MCF 10A (cell line): ENCODE measurements at places on chromosomes 3 and 15.

DNA sequence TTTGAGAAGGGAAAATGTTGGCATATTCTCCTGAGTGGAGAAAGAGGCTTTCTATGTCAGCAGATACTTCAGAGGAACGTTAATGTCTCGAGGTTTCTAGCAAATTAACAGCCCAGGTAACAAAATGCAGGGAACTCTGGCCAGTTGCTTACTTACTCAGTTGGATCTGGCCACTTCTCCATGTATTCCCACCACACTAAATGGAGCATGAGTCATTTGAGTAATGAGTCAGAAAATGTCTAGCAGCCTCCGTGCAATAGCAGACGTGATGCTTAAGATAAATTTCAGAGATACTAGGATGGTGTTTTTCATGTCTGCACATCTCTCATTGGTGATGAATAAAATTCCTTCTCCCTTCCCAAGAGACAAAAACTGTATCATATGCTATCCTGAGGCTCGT, 671.5 kb downstream of the FHIT start:
- peak; percentile 86 for DNase-seq

DNA sequence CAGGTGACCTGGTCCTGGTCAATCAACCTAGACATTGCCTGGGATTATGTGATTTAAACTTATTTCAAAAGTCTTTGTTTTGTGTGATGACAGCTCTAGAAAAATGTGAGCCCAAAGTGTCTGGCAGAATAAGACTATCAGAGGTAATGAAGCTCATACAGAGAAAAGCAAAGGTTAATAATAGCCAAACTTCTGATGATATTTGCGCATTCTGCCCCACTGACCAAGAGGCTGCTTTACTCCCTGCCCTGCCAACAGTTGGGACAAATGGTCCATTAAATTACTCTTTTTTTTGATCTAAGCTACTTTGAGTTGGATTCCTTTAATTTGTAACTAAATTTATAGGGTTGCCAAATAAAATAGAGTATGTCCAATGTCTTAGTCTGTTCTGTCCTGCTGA, 911.2 kb downstream of the MCTP2 start:
- no peak for DNase-seq

GRCh38 chr15:70687482-70687881, 75.9 kb downstream of the UACA start:
- no peak for DNase-seq

GRCh38 chr15:87575896-87576473, 680.6 kb downstream of the NTRK3 start:
- DNase-seq: no peak

DNA sequence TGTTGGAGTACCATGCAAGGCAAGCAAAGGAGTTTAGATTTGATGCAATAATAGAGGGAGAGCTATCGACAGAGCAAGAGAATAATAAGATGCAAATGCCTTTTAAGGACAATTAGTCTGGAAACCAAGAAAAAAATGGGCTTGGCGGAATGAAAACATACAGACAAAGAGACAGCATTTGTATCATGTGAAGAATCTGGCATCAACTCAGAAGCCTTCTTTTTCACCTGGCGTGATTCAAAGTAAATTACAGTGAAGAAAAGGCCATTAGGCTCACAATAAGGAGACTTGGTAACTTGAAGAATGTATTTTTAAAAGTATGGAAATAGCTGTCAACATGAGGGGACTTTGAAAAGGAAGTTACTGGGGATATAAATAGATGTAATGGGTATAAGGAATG, 521.2 kb upstream of the GOLIM4 start:
- DNase-seq: no peak

GRCh38 chr3:45100981-45101407, 45.2 kb downstream of the CDCP1 start:
- DNase-seq: no peak

- DNase-seq: no peak
These were observed 1146.7 kb downstream of the IGSF11 start for GRCh38 chr3:117887901-117888300.

GRCh38 chr15:78159395-78159794, 10.2 kb downstream of the IDH3A start:
- no peak for DNase-seq

GRCh38 chr3:136404056-136404455, 153.9 kb downstream of the PCCB start:
- no peak for DNase-seq

GRCh38 chr15:90665288-90666134, 51.6 kb upstream of the BLM start:
- peak; percentile 68 for DNase-seq

DNA sequence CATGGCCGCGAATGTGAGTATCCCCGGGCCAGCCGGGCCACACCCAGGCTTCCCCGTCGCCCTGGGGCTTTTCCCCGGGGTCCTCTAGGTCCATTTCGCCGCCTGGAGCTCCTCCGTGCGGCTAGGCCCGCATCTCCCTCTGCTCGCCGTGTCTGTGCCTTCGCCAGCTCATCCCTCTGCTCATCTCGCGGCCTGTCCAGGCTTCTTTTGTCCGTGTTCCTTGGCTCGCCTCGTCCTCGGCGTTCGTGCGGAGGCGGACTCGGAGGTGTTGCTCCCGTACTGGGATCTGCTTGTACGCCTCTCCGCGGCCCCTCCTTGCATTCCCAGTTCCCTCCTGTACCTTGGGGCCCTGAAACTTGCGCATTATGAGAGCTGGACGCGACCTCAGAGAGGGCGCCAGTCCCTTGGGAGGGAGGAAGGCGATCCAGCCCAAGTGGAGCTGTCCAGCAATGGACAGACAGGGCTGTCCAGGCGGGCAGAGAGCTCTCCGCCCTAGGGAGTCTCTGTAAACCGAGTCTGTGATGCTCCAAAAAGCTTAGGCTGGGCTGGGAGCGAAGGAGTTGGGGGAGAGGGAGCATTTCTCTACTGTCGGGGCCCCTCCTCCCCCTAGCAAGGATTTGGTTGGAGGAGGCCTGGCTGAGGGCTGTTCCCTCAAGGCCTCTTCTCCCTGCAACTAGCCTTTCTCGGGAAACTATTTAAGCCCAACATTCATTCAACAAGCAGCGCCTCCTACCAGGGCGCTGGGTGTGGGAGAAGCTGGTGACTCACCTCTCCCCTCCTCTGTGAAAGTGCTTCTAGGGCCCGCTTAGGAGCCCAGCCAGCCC, 553 bp downstream of the TMEM43 start:
- peak; percentile 97 for DNase-seq

DNA sequence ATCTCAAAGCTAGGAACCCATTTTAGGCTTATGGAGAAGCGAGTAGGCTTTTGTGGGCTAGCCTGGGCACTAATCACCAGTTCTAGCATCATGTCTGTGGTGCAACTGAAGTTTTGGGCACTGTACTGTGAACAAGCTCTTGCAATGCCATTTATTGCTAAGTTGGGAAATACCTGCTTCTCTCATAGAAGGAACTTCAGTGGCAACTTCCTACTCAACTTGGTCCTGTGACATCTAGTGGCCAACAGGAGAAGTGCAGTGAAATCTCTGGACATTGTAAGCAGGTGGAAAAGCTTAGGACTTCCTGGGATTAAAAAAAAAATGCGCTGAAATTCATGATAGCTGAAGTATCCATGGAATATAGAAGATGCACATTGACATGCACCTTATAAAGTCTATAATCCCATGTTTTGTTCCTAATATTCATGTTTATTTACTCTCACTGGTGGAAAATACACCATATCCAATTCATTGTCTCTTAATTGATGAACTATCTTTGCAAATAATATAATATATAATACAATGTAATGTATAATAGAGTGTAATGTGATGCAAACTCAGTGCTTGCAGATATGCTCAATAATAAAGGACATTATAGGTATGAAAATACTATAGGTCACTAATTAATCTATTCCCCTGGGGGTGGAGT, 6.5 kb upstream of the ALDH1A3 start:
- DNase-seq: peak; percentile 89

DNA sequence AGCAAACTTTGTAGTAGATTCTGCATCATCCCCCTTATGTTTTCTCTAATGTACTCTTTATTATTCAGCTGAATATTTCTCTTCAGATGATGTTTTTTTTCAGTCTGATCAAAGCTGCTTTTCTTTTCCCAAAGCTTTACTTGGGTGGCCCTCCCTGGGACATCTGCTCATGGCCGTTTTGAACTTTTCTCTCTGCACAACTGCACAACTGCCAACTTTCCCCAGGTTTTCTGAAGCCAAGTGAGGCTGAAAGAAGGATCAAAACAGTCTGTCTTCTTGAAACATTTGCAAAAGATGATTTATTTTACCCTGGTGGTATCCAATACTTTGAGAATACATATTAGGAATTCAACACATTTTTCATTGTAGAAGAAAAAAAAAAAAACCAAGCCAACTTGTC, 43.0 kb downstream of the GASK1A start:
- DNase-seq: no peak

DNA sequence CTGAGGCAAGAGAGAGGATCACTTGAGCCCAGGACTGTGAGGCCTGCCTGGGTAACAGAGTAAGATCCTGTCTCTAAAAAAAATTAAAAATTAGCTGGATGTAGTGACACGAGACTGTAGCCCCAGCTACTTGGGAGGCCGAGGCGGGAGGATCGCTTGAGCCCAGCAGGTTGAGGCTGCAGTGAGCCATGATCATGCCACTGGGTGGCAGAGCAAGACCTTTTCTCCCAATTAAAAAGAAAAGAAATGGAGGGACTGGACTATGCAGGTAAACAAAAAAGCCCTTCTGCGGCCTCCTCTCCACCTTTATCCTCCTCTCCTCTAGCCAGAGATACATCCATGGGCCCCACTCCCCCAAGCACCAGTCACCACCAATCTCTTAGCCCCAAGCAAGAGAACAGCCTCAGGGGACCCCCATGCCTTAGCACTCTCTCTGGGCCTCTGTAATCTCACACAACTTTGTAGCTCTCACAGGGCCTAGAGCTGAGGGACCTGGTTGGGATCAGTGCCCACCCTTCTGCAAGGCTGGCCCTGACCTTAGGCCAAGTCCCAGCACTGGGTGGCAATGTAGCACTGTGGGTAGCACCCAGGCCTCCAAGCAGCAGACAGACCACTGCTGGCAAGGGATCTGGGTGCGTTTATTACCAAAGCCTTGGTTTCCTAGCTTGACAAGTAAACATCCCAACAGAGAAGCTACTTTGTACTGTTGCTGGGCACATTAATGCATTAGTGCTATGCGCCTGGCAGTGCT, 43.4 kb downstream of the FAM174B start:
- no peak for DNase-seq

- no peak for DNase-seq
These were observed 365.3 kb downstream of the MCTP2 start for GRCh38 chr15:94596707-94597106.

DNA sequence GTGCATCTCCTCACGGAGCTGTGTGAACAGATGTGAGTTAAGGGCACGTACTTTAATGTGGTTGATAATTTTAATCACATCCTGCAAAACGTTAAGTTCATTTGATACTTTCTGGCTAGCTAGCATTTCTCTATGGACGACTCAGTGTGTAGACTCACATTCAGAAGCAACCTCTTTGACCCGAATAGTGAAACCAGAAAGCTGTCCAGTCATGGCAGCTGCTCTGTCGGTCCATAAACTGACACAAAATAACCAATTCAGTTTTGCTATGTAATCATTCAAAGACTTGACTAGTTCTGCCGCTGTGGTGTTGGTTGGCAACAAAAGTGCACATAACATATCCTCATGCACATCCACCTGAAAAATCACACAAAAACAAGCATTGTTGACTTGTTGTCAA, 3.7 kb upstream of the GFM1 start:
- no peak for DNase-seq

GRCh38 chr15:31523655-31524049, 197.0 kb downstream of the KLF13 start:
- no peak for DNase-seq

DNA sequence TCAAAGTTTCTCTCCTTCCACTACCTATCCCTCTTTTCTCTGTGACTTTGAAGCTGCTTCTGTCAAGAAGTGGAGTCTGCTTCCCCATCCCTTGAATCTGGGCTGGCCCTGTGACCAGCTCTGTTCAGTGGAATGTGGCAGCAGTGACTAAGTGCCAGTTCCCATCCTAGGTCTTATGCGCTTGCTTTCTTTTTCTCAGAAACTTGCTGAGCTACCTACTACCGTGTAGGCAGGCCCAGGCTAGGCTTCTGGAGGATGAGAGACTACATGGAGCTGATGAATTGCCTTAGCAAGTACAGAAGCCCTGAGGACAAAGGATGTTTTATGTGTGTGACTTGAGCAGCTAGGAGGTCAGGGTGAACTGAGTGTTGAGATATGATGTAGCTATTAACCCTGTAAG, 123.2 kb downstream of the PDCD6IP start:
- no peak for DNase-seq

DNA sequence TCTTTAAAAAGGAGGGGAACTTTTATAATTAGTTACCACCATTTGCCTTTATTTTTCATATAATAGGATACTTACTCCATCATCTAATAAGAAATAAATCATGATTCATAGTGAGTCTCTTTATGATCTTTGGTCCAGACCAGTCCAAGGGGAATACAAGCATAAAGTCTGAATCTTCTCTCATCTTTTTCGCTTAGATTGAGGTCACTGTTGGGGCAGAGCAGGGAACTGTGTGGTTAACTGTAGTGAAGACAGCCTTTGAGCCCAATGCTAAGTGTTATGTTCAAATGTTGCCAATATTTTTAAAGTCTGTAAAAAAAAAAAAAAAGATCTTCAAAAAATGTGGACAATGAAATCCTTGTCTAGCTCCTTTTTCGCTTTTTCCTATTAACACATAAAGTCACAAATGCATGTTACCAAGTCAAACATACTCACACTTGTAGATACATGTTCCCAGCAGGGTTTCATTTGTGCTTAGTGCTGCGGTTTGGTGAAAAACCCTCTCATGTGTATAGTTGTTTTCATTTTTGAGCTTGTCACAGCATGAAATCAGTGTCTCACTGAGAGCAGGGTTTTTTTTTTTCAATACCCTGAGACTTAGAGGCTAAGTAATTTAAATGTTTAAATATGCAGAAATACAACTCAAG, 72.1 kb downstream of the EPHA3 start:
- peak; percentile 32 for DNase-seq

GRCh38 chr3:166275024-166275390, 437.8 kb upstream of the BCHE start:
- no peak for DNase-seq

DNA sequence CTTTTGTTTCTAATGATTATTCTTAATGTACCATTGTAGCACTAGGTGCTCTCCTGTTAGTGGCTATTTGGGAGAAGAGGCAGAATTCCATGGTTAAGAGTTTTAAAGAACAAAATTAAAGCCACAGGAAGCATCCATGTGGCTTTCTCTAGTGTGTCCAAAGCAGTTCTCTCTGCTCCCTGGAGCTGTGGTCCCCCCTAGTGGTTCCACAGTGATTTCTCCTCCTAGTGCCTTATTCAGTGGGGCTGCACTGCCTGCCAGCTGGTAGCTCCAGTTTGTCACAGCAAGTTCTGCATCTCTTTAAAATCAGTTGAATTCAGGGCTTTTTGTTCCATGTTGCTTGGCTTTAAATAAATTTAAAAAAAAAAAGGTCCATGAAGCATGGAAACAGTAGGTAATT, 39.6 kb upstream of the FAM98B start:
- peak; percentile 70 for DNase-seq

DNA sequence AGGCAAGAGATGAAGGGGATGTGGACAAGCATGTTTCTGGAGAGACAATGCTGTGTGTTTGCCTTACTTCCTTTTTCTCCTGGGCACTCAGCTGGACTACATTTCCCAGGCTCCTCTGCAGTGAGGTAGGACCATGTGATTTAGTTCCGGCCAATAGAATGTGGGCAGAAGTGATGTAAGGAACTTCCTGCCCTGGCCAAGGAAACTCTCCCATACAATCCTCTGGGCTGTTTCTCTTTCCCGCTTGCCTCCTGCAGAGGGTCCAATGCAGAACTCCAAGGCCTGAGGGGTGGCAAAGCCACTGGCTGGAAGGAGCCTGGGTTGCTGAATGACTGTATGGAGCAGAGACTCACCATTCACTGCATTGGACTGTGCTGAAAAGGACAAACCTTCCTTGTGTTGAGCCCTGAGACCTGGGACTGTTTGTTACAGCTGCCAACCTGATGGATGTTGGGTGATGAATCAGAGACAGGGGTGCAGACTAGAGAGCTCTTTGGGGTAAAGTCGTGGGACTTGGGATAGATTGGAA, 82.7 kb upstream of the SLC6A6 start:
- peak; percentile 74 for DNase-seq
